ENCODE measurements at places on chromosomes 1 and 21. TPM values are rescaled to one million over a fixed set of nuclear protein-coding genes. Genes with fewer than 3 reads are reported as not detected.
A peak's percentile ranks its signal among the peaks of the same experiment; 100 is the strongest.

DNA sequence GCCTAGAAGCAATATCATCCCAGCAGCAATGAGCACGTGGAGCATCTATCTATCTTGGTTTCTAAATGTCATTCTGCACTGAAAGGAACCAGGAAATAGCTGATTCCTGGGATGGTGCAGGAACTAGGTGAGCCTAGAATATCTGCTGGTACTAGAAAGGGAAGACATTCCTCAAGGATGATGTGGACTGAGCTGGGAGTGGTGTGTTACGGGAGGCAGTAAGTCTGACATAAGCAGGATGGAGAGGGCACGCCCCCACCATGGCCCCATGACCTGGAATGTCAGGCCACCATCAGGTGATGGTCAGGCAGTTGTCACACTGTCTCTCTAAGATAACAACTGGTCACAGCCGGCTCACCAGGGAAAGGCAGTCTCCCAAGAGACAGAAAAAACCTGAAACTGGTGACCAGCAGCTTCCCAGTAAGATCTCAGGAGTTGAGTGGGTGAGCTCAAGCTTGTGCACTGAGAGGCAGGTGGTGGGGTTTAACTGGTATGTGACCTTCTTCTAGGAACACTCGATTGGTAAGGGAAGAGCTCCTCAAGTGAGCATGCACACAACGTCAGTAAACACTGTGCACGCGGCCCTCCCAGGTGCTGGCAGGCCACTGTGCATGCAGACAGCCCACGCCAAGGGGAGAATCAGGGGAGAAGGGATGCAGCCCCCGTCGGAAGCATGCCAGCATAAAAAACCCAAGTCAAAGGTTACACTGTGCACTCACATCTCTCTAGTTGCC is 148.7 kb downstream of the ADSS2 start:
- peaks cover 5% of the 10 kb centered on the region for H3K4me1 ChIP-seq
- H3K27me3 ChIP-seq = no peaks in the 10 kb centered on the region
- no peak for DNase-seq

DNA sequence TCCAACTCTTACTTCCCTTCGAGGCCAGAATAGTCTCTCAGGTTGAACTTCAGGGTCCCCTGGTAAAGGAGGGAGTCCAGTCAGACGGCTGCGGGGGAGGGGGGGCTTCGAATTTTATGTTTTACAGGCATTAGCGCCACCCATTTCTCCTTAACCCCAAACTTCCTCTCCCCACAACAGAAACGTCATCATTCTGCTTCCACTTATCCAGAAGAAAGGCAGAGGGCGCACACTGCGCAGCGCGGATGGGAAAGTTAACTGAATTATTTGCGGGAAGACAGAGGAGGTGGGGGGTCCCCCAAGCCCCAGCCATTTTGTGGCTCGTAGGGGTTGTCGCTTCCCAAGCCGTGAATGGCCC is 529 bp upstream of the PRMT2 start:
- peak overlapping the region; percentile 100 for H3K27ac ChIP-seq
- H3K4me1 ChIP-seq = peaks cover 50% of the 10 kb centered on the region
- no peaks in the 10 kb centered on the region for H3K27me3 ChIP-seq
- DNase-seq = peak; percentile 17
- H3K4me3 ChIP-seq = peak overlapping the region; percentile 98
- peaks cover 30% of the 10 kb centered on the region for H3K36me3 ChIP-seq

DNA sequence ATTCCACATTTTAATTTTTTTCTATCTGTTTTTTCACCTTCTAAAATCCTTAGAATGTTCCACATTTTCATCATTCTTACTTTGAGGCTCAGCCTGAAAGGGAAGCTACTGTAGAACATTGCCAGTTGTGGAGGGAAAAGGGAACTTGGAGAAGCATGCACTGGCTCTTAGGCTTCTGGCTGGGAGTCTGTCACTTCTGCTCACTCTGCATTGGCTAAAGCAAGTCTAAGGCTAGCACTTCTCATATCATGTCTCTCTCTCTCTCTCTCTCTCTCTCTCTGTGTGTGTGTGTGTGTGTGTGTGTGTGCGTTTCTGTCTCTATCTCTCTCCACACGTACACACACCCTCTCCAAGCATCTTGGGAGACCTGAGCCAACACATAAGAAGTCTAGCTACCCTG is 49.6 kb upstream of the ADAR start:
- H3K4me3 ChIP-seq = no peak overlapping the region
- H3K36me3 ChIP-seq = no peaks in the 10 kb centered on the region
- H3K27ac ChIP-seq = no peak overlapping the region
- no peak for DNase-seq
- H3K27me3 ChIP-seq = peaks cover 24% of the 10 kb centered on the region
- H3K4me1 ChIP-seq = no peaks in the 10 kb centered on the region

- DNase-seq = no peak
- peak overlapping the region; percentile 33 for H3K27ac ChIP-seq
- H3K4me1 ChIP-seq = peaks cover 17% of the 10 kb centered on the region
- H3K4me3 ChIP-seq = no peak overlapping the region
- no peaks in the 10 kb centered on the region for H3K27me3 ChIP-seq
These were observed 10.6 kb upstream of the HLCS start for GRCh38 chr21:36976882-36977651.

The CCDC181 gene
- total RNA-seq = not detected
